ENCODE measurements at places on chromosomes 5 and 9.

DNA sequence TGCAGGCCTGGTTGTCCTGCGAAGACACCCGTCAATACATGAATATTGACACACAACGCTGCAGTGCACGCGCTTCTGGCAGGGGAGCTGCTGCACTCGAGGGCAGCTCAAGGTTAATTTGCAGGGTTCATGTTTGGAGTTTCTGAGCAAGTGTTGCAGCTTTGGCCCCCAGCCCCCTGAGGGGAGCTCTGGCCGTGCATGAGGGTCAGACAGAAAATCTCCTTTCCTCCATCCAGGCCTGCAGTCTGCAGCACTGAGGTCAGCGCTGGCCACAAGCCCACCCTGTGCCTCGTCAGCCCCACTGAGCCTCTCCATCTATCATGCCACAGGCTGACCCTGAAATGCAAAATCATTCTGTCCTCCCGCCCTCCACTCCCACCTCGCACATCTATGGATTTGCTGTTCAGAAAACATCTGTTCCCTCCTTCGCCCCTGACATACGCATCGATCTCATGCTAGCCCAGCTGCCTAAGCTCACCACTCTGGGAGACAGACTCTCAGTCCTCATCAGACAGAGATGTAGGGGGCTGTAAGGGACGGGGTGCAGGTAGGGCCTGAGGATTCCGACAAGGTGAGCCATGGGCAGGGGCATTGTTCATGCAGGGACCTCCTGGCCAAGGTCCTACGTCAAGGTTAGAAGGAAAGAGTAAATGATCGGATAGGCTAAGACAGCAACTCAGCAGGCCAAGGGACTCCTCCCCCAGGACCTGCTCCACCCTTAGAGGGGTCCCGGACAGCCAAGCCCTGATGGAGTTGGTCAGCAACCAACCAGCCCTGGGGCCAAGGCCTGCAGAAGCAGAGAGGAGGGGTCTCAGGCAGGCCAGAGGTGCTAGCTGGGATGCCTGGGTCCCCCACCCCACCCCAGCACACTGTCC is 125.1 kb downstream of the KCNIP1 start:
- no peaks in the 10 kb centered on the region for H3K36me3 ChIP-seq
- H3K4me1 ChIP-seq, result peaks cover 8% of the 10 kb centered on the region
- H3K4me3 ChIP-seq, result no peak overlapping the region
- DNase-seq, result peak; percentile 64

DNA sequence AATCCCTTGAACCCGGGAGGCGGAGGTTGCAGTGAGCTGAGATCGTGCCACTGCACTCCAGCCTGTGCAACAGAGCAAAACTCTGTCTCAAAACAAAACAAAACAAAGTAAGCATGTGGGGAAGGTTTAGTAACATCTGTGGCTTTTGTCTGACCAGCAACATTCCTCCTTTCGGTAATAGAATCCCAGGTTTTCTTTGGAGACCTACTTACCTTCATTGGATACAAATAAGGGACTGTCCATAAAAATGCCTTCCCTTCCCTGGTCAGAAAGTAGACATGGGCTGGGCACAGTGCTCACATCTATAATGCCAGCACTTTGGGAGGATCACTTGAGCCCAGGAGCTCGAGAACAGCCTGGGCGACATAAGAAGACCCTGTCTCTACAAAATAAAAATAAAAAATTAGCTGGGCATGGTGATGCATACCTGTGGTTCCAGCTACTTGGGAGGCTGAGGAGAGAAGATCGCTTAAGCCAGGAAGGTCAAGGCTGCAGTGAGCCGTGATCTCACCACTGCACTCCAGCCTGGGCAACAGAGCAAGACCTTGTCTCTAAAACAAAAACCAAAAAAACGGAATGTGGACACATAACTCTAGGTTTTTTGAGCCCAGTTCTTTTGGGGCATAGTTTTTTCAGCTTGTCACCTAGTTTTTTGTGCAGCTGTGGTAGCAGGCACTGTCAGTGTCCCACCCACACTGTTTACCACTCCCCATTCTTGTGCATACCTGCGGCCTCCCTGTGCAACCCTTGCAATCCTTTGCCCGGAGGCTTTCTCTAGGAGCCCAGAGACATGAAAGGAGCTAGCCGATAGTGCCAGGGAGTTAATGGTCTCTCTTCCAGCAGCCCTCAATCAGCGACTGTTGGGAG is 9.0 kb upstream of the SPINK4 start:
- H3K27ac ChIP-seq, result no peak overlapping the region
- peaks cover 14% of the 10 kb centered on the region for H3K4me1 ChIP-seq
- no peak overlapping the region for H3K4me3 ChIP-seq
- H3K27me3 ChIP-seq, result no peaks in the 10 kb centered on the region
- DNase-seq, result no peak

- H3K4me1 ChIP-seq, result no peaks in the 10 kb centered on the region
- no peak overlapping the region for H3K4me3 ChIP-seq
- no peak overlapping the region for H3K27ac ChIP-seq
- no peaks in the 10 kb centered on the region for H3K36me3 ChIP-seq
- no peak for DNase-seq
These were observed 443.5 kb downstream of the PDE4D start for GRCh38 chr5:59449905-59450644.

DNA sequence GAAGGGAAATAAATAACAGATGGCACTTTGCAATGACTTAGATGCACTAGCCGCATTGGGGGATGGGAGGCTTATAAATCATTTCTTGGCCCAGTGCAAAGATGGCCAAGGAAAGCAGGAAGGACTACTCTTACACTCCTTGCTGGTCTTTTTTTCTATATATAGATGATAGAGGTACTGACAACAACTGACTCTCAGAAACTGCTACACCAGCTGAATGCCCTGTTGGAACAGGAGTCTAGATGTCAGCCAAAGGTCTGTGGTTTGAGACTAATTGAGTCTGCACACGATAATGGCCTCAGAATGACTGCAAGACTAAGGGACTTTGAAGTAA is 1.7 kb downstream of the CCNG1 start:
- no peak for DNase-seq
- H3K4me1 ChIP-seq, result peaks cover 27% of the 10 kb centered on the region
- H3K36me3 ChIP-seq, result no peaks in the 10 kb centered on the region
- H3K27me3 ChIP-seq, result no peaks in the 10 kb centered on the region

GRCh38 chr5:34411470-34412346 is 244.4 kb upstream of the RAI14 start:
- no peaks in the 10 kb centered on the region for H3K27me3 ChIP-seq
- H3K36me3 ChIP-seq, result no peaks in the 10 kb centered on the region
- no peak overlapping the region for H3K4me3 ChIP-seq
- no peaks in the 10 kb centered on the region for H3K4me1 ChIP-seq
- no peak overlapping the region for H3K27ac ChIP-seq
- no peak for DNase-seq

- DNase-seq, result no peak
- H3K4me1 ChIP-seq, result peaks cover 70% of the 10 kb centered on the region
- peak overlapping the region; percentile 96 for H3K27ac ChIP-seq
These were observed 556 bp downstream of the MTREX start for GRCh38 chr5:55308254-55308836.

DNA sequence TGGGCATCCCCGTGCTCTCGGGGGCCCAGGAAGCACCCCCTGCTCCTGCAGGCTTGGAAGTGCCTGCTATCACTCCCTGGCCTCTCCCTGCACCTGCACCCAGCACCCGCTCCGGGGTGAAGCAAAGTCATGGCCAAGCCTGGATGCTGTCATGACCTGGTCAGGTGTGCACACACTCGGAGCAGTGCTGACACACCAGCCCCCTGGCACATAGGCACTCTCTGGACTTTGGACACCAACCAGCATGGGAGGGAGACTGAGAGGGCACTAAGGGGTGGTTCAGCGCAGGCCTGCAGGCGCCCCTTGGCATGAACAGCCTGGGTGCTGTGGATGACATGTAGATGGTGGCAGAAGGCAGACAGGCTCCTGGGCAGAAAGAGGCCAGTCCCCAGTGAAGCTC is 158.6 kb downstream of the GHR start:
- H3K27me3 ChIP-seq, result no peaks in the 10 kb centered on the region
- peaks cover 6% of the 10 kb centered on the region for H3K4me1 ChIP-seq
- no peak overlapping the region for H3K27ac ChIP-seq
- no peaks in the 10 kb centered on the region for H3K36me3 ChIP-seq
- no peak overlapping the region for H3K4me3 ChIP-seq

DNA sequence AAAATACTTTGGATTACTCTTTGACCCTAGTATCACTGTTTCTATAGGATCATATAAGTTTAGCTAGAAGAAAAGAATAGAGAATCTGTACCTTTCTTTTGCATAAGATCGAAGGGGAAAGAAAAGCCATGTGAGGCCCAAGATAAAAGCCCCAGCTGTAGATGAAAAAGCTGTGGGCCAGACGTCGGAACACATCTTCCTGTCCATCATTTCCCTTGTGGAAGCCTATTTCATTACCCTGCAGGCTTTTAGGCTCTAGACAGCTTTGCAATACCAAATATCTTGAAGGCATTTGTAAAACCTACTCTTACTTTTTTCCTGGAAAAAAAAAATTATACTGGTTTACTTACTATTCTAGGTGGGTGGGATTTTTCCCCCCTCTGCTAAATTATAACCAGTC is 10.0 kb downstream of the PALM2AKAP2 start:
- no peaks in the 10 kb centered on the region for H3K36me3 ChIP-seq
- no peak overlapping the region for H3K27ac ChIP-seq
- H3K4me1 ChIP-seq, result no peaks in the 10 kb centered on the region
